ENCODE measurements at places on chromosomes 1 and 21. TPM values are rescaled to one million over a fixed set of nuclear protein-coding genes. Genes with fewer than 3 reads are reported as not detected.

DNA sequence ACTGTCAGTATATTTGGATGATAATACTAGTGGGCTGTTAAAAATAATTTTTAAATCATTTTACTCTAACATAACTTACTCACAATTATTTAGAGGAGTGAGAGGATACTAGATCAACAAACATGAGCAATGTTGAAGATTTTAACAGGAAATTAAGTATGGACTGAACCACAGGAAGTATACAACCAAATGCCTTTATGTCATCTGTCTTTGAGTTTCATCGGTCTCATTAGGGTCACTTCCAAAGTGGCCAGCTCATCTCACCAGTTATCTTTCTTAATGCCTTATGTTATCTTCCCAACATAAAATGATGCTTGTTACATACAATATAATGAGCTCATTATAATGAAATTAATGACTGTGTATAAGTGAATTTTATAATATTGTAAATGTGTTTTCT, 1.5 kb upstream of the RGS1 start:
- DNase-seq, result no peak

DNA sequence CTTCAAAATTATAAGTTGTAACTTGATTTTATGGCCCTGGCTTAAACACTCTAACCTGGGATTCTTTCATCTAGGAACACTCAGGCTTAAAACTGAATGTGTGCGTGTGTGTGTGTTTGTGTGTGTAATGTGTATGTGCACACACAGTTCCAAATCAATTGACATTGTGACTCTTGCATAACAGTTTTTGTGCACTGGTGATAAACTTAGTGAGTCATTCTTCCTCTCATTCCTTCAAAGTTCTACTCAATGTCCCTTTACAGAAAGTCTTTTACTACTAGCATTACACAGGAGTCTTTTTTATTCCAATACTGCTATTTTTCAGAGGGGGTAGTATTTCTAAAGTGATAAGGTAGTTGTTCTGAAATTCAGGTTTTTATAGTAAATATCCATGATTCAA, 943.6 kb downstream of the KCNT2 start:
- DNase-seq, result no peak

Gene SH3BGRL3
- total RNA-seq, result 133 TPM

- no peak for DNase-seq
Measured at GRCh38 chr1:170663404-170664092, 383 bp upstream of the PRRX1 start.

Gene TRIM62
- total RNA-seq, result 2.8 TPM

Gene CD34
- total RNA-seq, result not detected

Gene GBP2
- 4.4 TPM for total RNA-seq

DNA sequence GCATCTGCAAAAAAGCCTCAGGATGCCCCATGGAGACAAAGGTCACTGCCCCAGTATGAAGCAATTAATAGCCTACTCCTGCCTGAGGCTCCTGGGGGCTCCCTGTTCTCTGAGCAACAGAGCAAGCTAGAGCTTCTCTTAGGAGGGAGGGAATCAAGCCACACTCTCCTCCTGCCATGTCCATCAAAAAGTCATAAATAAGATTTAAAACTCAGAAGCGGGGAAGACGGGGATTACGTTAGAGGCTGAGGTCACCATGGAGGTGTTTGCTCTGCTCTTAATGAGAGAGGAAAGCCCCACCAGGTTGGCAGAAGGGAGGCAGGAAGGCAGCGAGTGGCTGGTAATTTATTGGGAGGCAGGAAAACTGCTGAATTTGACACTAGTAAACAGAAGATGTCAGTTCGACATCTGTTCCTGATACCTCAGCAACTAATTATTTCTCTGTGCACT, 98.4 kb upstream of the TNR start:
- DNase-seq, result no peak

Measured in A673 (cell line).